ENCODE measurements at places on chromosomes 1 and 21.

GRCh38 chr1:6358757-6359201, 34.8 kb downstream of the ACOT7 start:
- DNase-seq = peak; percentile 35

- DNase-seq = peak; percentile 23
Measured at GRCh38 chr1:22428672-22429071, 23.0 kb upstream of the ZBTB40 start.

- no peak for DNase-seq
Measured at GRCh38 chr1:117210831-117211261, at the start of gene VTCN1. VTCN1 (minus strand) TSS chr1:117210927; CDS start chr1:117210855, 72 bp downstream.

DNA sequence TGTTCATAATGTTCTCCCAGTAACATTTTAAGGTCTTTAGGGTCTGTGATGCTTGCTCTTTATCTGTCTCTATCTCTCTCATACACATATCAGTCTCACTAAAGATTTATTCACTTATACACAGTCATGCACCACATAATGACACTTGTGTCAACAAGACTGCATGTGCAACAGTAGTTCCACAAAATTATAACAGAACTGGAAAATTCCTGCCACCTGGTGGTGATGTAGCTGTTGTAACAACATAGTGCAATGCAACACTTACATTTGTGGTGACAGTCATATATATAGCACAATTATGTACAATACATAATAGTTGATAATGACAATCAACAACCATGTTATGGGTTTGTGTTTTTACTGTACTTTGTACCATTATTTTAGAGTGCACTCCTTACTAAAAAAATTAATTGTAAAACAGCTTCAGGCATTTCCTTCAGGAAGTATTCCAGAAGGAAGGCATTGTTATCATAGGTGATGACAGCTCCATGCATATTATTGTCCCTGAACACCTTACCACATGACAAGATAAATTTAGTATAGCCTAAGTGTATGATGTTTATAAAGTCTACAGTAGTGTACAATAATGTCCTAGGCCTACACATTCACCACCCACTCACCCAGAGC, 8.1 kb downstream of the TDRD5 start:
- no peak for DNase-seq

DNA sequence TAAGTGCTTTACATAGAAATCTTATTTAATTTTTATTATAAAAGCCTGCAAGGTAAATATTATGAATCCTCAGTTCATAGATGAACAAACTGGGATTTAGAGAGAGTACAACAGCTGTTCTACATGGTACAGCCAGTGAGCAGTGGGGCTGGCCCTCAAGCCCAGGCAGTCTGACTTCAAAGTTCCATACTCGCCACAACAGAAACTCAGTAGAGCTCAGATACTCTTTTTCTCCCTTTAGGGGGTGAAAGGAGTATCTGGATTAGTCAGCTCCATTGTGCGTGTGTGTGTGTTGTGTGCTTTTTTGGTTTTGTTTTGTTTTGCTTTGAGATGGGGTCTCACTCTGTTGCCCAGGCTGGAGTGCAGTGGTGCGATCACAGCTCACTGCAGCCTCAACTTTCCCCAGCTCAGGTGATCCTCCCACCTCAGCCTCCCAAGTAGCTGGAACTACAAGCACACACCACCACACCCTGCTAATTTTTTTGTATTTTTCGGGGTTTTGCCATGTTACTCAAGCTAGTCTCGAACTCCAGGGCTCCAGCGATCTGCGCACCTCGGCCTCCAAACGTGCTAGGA, 378.5 kb downstream of the SMYD3 start:
- no peak for DNase-seq

GRCh38 chr1:15412175-15412800, 2.6 kb downstream of the EFHD2 start:
- no peak for DNase-seq

GRCh38 chr1:221865808-221866207, 123.9 kb upstream of the DUSP10 start:
- no peak for DNase-seq

DNA sequence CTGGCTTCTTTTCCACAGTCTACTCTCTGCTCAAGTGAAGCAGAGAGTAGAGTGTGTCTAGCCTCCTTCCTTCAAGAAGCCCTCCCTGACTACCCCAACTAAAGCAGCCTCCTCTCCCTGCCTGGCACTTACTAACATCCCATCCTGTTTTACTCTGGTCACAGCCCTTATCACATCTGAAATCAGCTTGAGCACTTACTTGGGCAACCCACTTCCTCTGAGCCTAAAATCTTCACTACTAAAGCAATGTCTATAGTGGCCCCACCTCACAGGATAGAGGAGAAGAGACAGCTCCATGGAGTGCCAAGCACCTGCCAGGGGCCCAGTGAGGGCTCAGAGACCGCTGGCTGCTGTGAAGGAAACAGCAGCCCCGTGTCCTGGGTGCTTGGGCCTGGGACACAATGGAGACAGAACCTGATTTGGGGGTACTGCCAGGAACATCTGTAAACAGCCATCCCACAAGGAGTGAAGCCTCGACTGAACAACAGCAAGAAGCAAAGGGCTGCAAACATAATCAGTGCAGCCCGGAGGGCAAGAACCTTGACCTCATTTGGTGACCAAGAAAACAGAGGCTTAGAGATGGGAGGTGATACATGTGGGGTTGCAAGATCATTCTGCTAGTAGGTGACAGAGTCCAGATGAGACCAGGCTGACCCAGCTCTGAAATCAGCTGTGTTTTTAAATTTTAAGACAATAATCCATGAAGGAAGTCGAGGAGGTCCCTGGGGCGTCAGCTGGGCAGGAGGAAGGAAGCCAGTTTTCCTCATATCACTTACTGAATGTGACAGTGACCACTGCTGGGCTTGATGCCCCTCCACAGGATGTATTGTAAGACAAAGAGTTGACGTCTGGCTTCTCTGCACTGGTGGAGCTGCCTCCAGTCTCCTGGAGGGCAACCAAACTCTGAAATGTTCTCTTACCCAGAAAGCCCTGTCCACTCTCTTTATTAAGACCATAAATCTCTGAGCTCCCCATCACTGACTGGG, 710.6 kb downstream of the MATN1 start:
- DNase-seq = no peak

- DNase-seq = no peak
Measured at GRCh38 chr1:202105571-202106339, 17.0 kb upstream of the GPR37L1 start.

All from CD14-positive monocyte (primary cell).